ENCODE measurements at places on chromosomes 16 and 17. TPM values are rescaled to one million over a fixed set of nuclear protein-coding genes. Genes with fewer than 3 reads are reported as not detected.

Gene PLXDC1
- total RNA-seq, result 3.8 TPM

- peaks cover 33% of the 10 kb centered on the region for H3K36me3 ChIP-seq
- H3K4me1 ChIP-seq, result peaks cover 2% of the 10 kb centered on the region
- no peaks in the 10 kb centered on the region for H3K27me3 ChIP-seq
- no peak overlapping the region for H3K27ac ChIP-seq
- H3K4me3 ChIP-seq, result no peak overlapping the region
- DNase-seq, result no peak
Observed at GRCh38 chr16:71855937-71856662, 10.3 kb downstream of the ATXN1L start.

Gene TMEM220
- total RNA-seq, result 3.3 TPM

DNA sequence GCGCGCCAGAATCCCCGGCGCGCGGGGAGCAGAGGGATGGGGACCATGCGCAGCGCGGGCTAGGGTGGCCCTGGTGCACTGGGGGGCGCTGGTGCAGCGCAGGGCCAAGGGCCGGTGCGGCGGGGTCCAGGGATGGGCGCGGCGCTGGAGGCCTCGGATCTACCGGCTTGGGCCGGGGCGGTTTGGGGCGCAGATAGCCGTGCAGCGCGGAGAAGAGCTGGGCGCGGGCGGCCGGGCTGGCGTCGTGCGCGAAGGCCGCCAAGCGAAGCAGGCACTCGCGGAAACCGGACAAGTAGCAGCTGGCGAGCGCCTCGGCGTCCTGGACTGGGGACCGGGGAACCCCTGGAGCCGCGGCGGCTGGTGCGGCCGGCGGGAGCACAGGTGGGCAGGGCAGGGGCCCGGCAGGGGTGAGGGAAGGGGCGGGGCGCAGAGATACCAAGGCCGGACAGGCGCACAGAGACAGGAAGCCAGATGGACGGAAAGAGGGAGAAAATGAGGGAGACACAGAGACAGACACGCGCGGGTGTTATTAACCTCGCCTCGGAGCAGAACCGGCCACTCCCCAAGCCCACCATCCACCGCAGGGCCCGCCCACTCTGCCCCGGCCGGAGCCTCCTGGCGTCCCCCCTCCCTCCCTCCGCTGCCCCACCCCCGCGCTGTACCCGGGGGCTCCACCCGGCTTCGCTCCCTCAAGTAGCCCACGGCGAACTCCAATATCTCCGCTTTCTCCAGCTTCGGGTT lies 2.1 kb downstream of the HES7 start:
- H3K36me3 ChIP-seq, result no peaks in the 10 kb centered on the region
- peak overlapping the region; percentile 72 for H3K4me3 ChIP-seq
- DNase-seq, result peak; percentile 87
- H3K27me3 ChIP-seq, result peaks cover 28% of the 10 kb centered on the region
- H3K27ac ChIP-seq, result no peak overlapping the region
- H3K4me1 ChIP-seq, result peaks cover 46% of the 10 kb centered on the region

DNA sequence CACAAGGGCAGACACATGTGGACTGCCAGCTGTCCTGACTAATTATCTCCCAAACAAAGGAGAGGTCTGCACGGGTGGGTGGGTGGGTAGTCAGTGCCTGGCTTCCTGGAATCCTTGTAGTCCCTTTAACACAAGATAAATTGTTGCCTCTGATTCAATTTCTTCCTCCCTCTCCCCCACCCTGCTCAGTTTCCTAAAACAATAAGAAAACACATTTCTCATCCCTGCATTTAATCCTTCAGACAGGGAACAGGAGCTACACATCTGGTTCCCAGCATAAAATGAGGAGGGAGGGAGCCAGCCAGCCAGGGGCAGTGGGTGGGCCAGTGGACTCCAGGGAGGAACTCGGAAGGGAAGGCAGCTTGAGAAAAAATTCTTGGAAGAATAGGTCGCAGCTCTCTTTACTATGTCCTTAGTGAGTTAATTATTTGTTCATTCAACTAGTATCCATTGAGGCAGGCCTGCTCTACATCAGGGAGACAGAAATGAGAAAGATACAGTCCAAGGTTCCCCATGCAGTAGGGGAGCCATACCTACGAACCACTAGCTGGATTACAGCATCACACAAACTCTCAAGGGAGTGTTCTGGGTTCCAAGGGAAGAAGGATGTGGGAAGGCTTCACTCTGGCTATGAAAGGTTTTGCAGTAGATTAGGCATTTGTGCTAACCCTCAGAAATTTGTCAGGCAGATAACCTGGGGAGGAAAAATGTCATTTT lies 58.3 kb downstream of the CCT6B start:
- no peaks in the 10 kb centered on the region for H3K27me3 ChIP-seq
- no peaks in the 10 kb centered on the region for H3K36me3 ChIP-seq
- H3K4me3 ChIP-seq, result no peak overlapping the region
- no peak for DNase-seq
- no peaks in the 10 kb centered on the region for H3K4me1 ChIP-seq
- no peak overlapping the region for H3K27ac ChIP-seq

- peak; percentile 100 for DNase-seq
- no peak overlapping the region for H3K27ac ChIP-seq
- peaks cover 26% of the 10 kb centered on the region for H3K27me3 ChIP-seq
Observed at GRCh38 chr17:63478814-63479494, 2.1 kb downstream of the ACE start.

GRCh38 chr17:13544765-13545164 lies 57.0 kb downstream of the HS3ST3A1 start:
- H3K36me3 ChIP-seq, result peaks cover 5% of the 10 kb centered on the region
- H3K4me3 ChIP-seq, result no peak overlapping the region
- H3K27ac ChIP-seq, result peak overlapping the region; percentile 88
- H3K4me1 ChIP-seq, result peaks cover 41% of the 10 kb centered on the region
- H3K27me3 ChIP-seq, result no peaks in the 10 kb centered on the region

Gene CFAP97D1
- total RNA-seq, result not detected

DNA sequence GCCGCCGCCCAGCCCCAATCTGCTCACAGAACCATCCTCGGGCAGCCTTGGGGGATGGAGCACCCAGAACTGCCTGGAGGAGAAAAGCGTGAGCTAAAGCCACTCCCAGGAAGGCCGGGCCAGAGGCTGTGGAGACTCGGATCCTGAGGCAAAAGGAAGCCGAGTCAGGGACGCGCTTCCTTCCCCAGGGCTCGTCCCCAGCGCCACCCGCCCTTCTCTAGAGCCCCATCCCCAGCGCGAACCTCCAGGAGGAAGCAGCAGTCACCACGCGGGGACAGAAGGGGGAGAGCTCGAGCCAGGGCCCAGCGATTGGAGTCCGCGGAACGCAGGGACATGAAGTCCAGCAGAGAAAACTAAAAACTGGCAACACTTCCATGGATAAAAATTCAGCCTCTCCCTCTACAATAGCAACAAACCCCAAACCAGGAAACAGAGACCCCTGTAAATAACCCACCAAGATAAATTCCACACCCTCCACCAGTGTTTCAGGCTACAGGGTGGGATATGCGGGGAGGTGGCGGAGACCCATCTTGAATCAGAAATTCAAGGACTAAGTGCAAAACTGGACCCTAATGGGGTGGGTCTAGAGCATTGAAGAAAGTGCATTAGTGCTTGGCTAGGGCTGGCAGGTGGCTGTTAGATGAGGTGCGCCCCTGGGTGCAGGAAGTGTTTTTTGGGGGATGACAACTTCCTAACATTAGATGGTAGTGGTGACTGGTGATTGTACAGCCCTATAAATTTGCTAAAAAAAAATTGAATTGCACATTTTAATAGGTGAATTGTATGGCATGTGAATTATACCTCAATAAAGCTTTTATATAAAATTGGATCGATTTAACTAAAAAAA lies 116.1 kb upstream of the METRNL start:
- peak overlapping the region; percentile 60 for H3K4me3 ChIP-seq
- no peaks in the 10 kb centered on the region for H3K36me3 ChIP-seq
- peaks cover 16% of the 10 kb centered on the region for H3K4me1 ChIP-seq
- H3K27ac ChIP-seq, result peak overlapping the region; percentile 42

GRCh38 chr17:75433218-75433783 lies 23.1 kb upstream of the TMEM94 start:
- H3K4me1 ChIP-seq, result peaks cover 22% of the 10 kb centered on the region

Gene LRRC37A3
- 15.2 TPM for total RNA-seq

Gene KRT9
- not detected for total RNA-seq

- H3K27ac ChIP-seq, result peak overlapping the region; percentile 95
- H3K27me3 ChIP-seq, result no peaks in the 10 kb centered on the region
- no peaks in the 10 kb centered on the region for H3K36me3 ChIP-seq
- H3K4me3 ChIP-seq, result peak overlapping the region; percentile 72
- DNase-seq, result peak; percentile 73
Observed at GRCh38 chr17:43360376-43360738, 38.4 kb upstream of the ARL4D start.
